GM19239 (cell line): ENCODE measurements at places on chromosomes 16 and 17.

DNA sequence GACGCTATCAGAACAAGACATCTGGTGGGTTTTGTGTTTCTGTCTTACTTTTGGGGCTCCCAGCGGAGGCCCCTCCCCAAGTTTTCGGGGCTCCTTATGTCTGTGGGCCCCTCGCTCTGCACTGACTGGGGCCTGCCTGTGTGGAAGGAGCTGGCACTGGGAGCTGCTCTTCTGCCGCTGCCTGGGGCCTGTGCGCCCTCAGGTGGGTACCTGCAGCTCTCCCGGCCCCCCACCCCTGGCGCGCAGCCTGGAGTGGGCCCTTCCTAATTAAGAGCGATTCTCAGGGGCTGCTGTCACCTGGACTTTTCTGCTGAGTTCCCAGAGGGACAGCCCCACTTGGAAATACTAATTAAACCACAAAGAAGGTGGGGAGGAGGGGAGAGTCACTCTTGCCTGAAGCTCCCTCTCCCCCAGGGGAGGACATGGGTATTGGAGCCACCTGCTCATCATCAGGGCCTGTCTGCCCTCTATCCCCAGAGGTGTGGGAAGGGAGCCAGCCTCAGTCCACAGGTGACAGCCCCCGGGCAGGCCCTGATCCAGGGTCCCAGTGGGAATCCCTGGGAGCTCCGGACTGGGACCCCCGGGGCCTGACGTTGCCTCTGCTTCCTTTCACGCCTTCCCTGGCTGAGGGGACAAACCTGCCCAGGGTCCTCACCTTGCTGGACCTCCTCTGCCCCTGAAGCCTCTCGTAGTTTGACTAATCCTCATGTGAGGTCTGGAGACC is 36.5 kb downstream of the GSE1 start:
- no peak for DNase-seq

- DNase-seq, result no peak
Observed at GRCh38 chr17:68199837-68200688, 47.8 kb upstream of the AMZ2 start.

GRCh38 chr17:71849783-71850768 is 270.7 kb upstream of the SOX9 start:
- DNase-seq, result no peak

GRCh38 chr17:60514053-60514452 is 12.0 kb downstream of the APPBP2 start:
- DNase-seq, result no peak

DNA sequence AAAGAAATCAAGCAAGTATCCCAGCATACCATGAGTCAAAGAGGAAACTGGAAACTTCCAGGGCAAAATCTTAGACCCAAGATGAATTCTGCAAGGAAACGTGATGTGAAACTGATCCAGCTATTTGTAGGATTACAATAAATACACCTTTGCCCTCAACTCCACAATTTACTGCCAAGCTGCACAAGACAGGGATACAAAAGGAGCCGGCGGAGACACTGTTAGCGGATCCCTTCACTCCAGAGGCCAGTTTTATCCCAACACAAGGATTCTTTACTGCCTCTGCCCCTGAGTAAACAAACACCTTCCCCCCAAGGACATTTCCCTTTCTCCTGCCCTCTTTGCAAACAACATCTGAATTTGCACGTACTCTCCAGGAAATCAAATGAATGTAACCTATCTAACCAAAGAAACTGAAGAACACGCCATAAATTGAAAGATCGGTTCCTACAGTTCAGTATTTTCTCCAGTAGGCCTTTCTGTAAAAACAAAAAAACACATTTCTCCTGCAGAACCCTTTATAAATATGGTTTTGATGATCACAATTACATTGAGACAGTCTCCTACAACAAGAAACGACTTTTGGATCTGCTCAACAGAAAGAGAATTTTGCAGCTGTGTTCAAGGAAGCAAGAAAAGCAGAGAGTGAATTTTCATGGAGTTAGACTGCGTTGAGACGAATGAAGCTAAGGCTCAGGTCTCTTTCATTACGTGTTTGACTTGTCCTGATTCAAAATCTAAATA is 1.4 kb upstream of the CBX2 start:
- DNase-seq, result no peak

GRCh38 chr17:68910251-68910705 is 44.9 kb downstream of the ABCA8 start:
- DNase-seq, result no peak

- DNase-seq, result no peak
Observed at GRCh38 chr17:82709024-82709675, 7.4 kb upstream of the FN3KRP start.

GRCh38 chr17:45305530-45306087 is 11.2 kb downstream of the MAP3K14 start:
- DNase-seq, result no peak

DNA sequence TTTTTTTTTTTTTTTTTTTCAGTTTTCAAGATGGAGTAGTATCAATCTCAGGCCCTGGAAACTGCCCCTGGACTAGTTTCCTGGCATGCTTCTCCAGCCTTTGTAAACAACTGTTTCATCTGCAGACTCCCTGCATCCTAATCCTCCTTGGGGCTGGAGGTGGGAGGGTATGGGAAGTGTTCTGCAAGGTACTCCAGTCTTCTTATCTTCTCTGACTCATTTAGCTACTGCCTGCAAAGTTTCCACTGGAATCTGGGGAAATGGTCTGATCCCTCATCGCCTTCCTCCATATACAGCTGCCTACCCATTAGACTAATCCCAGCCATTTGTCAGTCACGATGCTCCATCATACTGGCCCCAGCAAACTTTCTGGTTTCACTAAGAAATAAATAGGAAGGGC is 21.5 kb downstream of the COPZ2 start:
- no peak for DNase-seq

GRCh38 chr17:3678821-3679530 is 10.4 kb downstream of the EMC6 start:
- DNase-seq, result no peak

GRCh38 chr16:86367291-86368072 is 142.8 kb upstream of the FOXF1 start:
- DNase-seq, result no peak

GRCh38 chr17:75950855-75951554 is 10.2 kb upstream of the FBF1 start:
- DNase-seq, result no peak

- DNase-seq, result no peak
Observed at GRCh38 chr16:23642246-23642774, 1.0 kb downstream of the DCTN5 start.

- DNase-seq, result no peak
Observed at GRCh38 chr16:87958632-87959031, 7.4 kb downstream of the BANP start.

DNA sequence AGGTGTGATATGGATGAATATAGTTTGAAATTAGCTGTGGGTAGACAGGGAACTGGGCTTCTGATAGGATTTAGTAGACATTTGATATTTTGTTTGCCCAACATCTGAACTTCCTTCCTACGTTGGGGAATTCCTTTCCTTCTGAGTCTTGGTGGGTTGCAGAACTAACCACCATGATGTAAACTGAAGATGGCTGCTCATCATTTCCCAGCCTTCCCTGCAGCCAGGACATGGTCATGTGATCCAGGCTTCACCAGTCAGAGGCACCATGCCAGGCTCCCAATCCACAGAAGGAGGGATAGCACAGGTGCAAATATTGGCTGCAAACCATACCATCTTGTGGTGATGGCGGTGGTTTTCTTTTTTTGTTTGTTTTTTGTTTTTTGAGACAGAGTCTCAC is 57.4 kb downstream of the EMP2 start:
- no peak for DNase-seq

DNA sequence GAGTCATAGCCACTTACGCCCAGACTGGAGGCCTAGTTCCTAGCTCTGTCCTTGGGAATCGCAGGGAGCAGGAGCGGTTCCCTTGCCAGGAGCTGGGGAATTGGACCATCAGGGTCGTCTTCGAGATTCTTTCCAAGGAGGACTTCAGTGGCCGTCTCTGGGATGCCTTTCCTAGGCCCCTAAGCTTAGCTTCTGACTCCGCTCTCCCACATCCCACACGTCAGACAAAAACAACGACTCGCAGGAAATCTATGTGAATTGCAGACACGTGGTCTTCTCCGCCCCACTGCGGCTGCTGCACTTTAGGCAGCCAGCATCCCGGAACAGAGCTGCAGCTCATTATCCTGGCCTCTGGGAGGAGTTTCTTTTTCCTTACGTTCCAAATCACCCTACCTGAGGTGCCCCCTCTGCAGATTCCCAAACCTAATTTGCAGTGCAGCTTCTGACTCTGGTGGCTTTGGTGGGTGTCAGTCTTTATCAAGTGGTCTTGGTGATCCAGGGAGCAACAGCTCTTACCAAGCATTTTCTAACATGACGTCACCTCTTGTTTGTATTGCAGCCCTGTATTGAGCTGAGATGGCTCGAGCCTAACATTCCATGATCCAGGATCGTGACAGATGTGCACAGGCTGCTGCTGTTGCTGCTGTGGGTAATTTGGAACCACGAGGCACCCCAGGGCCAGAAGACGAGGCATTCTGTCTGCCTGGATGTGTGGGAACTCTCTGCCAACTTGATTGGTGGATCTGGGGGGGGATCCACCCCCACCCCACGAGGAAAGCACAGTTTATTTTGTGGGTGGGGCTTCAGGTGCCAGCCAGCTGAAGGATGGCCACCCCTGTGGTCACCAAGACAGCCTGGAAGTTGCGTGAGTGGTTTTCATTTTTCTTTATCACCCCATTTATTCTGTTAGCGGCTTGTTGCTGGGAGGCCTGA is 1.1 kb downstream of the KATNB1 start:
- DNase-seq, result no peak

- DNase-seq, result no peak
Observed at GRCh38 chr16:27698266-27698665, 148.3 kb downstream of the KATNIP start.

DNA sequence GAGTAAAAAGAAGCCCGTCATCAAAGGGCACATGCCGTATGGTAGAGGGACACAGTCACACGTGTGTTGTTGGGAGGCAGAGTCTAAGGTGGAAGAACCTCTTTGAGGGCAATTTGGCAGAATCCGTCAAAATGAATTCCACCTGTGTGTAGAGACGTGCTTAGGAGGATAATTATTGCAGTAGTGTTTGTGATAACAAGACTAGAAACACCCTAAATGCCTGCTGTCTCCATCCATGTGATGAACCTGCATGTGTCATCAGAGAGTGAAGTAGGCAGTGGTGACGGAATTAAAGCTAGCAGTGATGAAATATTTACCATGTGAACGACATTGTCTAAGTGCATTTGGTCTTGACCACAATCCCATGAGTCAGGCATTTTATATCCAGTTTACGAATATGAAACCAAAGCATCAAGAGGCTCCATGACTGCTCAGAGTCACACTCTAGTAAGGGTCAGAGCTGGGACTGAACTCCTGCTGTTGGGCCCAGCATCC is 61.3 kb upstream of the ADORA2B start:
- DNase-seq, result no peak

- no peak for DNase-seq
Observed at GRCh38 chr17:1454541-1454940, 1.5 kb downstream of the CRK start.

GRCh38 chr17:79339321-79339720 is 264.7 kb downstream of the ENGASE start:
- no peak for DNase-seq

DNA sequence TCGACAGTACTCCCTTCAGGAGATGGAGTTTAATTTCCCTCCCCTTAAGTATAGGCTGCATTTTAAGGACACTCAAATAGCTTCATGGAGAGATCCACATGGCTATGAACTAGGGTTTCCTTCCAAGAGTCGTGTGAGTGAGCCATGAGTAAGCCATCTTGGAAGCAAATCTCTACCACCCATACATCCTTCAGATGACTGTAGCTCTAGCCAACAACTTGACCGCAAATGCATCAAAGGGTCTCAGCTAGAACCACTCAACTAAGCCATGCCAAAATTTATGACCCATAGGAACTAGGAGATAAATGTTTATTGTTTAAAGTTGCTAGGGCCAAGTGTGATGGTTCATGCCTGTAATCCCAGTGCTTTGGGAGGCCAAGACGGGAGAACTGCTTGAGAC is 43.4 kb downstream of the METTL16 start:
- no peak for DNase-seq

GRCh38 chr16:22296225-22297113 is 740 bp upstream of the POLR3E start:
- no peak for DNase-seq

DNA sequence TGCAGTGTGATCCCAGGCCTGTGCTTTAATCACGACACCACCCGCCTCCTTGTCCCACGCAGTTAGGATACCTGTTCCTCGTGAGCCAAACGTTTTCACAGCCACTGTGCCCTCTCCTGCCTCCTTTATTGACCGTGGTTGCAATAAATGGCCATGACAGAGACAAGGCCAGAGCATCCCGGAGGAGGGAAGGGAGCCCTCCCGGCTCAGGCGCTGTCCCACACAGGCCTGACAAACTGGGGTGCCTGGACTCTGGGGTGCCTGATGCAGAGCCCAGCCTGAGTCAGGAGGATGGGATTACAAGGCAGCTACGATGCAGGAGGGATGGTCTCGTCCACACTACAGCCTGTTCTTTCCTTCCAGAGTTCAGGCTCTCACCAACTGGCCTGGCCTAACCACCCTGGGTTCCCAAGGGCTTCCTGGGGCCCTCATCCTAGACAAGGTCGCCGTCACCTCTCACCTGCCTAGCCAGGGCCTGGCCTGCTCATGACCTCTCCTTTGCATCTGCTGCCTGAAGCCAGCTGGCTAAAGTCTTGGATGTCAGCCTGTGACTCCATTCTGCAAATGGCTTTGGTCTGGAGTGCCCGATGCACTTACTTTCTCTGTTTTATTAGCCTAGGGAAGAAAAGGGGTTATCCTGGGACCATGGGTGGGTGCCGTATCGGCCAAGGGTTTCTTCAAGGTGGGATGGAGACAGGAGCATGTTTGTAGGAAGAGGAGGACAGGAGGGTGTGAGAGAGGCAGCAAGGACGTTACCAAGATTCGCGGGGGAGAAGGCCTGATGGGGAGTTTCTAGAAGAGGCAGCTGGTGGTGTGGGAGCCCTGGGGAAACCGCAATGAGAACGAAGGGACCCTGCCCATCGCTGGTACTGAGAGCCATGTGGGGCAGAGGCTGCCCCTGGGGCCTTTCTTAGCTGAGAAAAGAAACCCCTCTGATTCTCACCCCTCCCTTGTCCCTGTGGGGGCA is 234.3 kb upstream of the TNRC6C start:
- no peak for DNase-seq
